Brain microvascular endothelial cell (primary cell): ENCODE measurements at places on chromosomes 11 and 22.
A peak's percentile ranks its signal among the peaks of the same experiment; 100 is the strongest.

GRCh38 chr11:31199378-31199777, 170.2 kb downstream of the DCDC1 start:
- DNase-seq, result no peak

DNA sequence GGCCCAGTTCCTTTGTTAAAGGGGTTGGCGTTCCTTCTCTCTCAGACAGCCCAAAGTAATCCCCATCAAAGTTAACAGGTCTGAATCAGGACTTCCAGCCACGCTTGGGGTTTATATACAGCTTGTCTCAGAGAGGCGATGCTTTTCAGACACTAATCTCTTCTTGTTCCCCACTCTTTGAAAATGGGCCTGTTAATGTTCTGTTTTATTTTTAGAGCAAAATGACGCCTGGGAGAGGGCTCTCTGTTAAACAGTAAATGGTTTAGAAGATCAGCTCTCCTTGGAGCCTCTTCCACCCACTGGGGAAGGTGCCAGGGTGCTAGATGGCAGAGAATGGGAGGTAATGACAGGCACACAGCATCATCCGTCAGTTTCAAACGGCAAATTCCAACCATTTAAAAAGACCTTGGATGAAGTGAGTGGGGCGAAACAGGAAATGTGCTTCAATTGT, 235.9 kb upstream of the NARS2 start:
- DNase-seq, result no peak

- no peak for DNase-seq
Observed at GRCh38 chr22:37472418-37473006, 13.7 kb downstream of the MFNG start.

GRCh38 chr11:70090961-70091381, 12.9 kb downstream of the ANO1 start:
- no peak for DNase-seq

DNA sequence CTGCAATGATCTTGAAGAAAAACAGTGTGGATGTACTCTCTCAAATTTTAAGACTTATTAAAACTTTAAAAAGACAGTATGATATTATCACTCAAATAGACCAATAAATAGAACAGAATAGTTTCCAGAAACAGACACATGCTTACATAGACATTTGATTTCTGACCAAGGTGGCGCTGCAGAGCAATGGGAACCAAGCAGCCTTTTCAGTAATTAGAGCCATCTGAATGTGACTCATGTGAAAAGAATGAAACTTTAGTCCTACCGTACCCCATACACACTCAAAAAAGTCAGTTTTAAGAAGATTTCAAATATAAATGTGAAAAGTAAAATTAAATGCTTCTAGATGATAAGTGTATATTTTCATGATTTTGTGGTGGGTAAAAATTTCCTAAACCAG, 74.2 kb upstream of the MS4A8 start:
- DNase-seq, result peak; percentile 70

GRCh38 chr22:25551396-25551795, 13.1 kb upstream of the GRK3 start:
- DNase-seq, result no peak

DNA sequence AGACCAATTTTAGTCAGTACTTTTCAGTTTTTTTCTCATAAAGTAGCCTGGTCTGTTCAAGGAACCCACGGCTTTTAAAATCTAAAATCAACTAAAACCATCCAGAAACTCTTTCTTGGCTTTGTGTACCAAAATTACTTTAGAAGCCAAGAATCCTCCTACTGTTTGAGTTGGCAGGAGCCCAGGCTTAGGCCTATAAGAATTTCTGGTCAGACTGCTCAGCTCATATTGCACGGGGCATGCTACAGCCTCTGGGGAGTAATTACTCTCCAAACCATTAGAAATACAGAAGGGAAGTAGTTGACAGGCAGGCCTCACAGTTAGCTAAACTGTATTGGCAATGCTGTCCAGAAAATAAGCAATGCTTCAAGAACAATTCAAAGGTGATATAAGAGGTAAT, 1862.9 kb upstream of the RAG2 start:
- peak; percentile 92 for DNase-seq

- no peak for DNase-seq
Observed at GRCh38 chr11:17778956-17779860, 44.6 kb downstream of the KCNC1 start.

- no peak for DNase-seq
Observed at GRCh38 chr11:28819741-28820140, 711.6 kb downstream of the METTL15 start.

DNA sequence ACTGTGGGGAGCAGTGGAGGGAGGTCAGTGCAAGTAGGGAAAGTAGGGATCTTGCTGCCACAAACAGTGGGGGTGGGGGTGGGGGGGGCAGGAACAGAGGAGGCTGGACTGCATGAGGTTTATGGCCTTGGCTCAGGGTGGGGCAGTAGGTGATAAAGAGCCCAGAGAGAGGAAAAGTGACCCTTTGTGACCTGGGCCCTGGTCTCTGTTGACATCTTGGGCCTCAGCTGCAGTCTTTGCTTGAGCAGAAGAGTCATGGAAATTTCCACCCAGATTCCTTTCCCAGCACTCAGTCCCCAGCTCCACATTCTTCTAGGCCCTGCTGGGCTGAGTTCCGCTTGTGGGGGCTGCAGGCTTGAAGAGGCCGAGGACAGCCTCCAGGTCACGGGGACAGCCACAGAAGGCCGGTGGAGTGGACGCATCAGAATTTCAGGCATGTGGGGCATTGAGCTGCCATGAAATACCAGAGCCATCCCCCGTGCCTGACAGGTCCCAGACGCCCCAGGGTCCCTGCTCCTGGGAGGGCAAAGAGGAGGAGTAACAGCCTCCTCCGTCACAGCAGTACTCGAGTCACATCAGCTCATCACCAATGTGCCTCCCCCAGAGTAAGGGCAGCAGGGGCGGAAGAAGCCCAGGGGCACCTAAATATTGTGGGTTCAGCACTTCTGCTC, 9.7 kb upstream of the MALAT1 start:
- peak; percentile 84 for DNase-seq

GRCh38 chr11:31649129-31649966, 139.8 kb downstream of the ELP4 start:
- no peak for DNase-seq

GRCh38 chr11:123362941-123363340, 67.1 kb upstream of the GRAMD1B start:
- no peak for DNase-seq

DNA sequence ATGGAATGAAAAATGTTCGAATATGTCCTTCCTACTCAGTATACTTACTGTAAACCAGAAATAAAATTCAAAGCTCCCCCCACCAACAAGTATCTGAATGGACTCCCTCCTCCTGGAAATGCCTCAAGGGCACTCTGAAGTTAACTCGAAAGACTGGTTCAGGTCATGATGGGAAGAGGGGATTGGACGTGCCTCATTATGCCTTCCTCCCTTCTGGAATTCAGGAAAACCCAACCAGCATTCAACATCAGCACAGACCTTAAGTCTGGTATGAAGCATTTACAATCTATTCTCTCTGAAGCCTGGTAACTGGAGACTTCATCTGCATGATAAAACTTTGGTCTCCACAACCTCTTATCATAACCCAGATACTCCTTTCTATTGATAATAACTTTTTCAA, 428.3 kb upstream of the RAG2 start:
- DNase-seq, result no peak

GRCh38 chr11:113814181-113814580, 34.6 kb downstream of the CLDN25 start:
- no peak for DNase-seq

- peak; percentile 49 for DNase-seq
Observed at GRCh38 chr11:116986521-116987105, 111.6 kb downstream of the SIK3 start.

- DNase-seq, result peak; percentile 77
Observed at GRCh38 chr22:21942407-21943343, 10.0 kb downstream of the PPM1F start.

GRCh38 chr11:44408711-44409470, 99.0 kb upstream of the ALX4 start:
- DNase-seq, result no peak

- no peak for DNase-seq
Observed at GRCh38 chr22:37080838-37081237, 28.7 kb downstream of the TMPRSS6 start.

DNA sequence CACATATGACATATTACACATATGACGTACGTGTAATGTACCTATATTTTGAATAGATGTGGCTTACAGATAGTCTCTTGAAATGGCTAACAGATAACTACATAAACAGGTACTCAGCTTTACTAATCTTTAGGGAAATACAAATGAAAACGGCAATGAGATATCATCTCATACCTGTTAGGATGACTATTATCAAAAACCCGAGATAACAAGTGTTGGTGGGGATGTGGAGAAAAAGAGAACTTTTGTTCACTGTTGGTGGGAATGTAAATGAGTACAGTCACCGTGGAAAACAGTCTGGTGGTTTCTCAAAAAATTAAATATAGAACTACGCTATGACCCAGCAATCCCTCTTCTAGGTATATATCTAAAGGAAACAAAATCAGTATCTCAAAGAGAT, 247.6 kb downstream of the ETS1 start:
- DNase-seq, result no peak

- DNase-seq, result no peak
Observed at GRCh38 chr11:119284344-119285157, 32.4 kb downstream of the MCAM start.

- no peak for DNase-seq
Observed at GRCh38 chr22:49266561-49267519, 560.8 kb downstream of the BRD1 start.

DNA sequence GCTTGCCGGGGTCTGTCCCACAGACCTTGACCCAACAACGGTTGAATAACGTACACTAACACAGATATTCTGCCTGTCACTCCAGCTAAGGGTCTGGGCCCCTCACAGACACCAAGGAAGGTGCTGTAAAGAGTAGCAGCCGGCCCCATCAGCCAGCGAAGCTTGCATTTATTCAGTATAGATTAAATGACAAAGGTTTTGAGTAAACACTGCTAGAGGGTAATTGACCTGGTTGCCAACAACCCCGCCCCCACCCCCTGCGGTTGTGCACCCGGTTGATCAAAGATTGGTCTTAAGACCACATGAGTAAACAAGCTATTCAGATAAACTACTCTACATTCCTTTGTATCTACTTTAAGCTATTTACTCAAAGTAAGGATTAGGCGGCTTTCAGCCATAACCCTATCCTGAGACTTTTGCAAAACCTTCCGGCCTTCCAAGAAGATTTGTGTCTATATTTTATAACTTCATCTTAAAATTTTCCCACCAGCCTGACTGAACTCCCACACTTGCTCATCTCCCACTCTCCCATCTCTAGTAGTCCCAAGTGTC, 4.8 kb upstream of the CKAP5 start:
- DNase-seq, result no peak

DNA sequence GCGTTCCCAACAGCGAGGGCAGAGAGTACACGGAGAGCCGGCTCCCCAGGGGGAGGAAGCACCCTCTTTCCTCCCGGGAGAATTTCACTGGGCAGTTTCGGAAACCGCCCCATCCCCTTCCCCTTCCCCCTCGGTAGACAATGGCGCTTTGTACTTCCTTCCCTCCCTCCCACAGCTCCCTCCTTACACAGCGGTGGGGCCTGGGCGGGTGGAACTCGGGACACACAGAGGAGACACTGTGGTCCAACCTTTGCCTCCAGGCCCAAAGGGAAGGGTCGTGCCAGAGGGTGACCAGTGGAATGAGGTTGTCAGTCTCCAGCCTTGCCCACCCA, 4.3 kb downstream of the SMTN start:
- DNase-seq, result no peak

DNA sequence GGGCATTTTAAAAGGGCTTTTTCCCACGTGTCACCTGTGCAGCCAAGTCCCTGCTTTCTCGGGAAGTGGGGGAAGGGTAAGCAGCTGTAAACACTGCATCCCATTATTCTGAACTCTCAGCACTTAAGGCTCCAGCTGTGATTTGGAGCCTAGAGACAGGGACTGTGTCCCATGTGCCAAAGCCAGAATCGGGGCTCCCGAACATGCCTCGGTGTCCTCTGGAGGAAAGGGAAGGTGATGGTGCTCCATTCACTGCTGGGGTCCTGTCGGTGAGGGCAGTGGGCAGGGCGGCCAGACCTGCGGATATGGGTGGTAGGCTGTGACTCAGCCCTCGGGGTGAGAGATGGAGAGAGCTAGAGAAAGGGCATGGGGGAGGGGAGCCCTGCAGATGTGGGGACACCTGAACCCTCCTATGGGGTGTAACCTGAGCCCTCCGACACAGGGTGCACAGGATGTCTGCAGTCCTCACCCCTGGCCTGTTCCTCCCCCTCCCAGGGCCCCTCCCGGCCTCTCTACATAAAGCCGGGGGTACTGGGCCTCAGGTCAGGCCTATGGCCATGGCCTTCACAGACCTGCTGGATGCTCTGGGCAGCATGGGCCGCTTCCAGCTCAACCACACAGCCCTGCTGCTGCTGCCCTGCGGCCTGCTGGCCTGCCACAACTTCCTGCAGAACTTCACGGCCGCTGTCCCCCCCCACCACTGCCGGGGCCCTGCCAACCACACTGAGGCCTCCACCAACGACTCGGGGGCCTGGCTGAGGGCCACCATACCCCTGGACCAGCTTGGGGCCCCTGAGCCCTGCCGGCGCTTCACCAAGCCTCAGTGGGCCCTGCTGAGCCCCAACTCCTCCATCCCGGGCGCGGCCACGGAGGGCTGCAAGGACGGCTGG, 31.8 kb downstream of the CAPN1 start:
- no peak for DNase-seq

DNA sequence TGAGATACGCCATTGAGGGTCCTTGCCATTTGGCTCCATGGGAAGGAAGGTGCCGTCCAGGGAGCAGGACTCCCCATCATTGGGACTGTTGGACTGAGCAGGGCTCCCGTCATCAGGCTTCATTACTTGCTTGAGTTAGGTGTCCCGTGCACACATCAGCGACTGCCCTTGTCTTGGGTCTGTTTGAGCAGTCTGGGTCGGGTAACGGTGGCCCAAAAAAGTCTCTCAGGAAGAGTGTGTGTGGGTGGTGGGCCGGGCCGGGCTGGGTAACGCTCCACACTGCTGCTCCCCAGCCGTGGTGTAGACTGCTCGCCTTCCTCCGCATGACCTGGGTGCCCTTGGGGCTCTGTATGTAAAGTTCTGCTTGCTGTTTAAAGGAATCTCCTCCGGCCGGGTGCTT, 293.5 kb downstream of the TBC1D22A start:
- DNase-seq, result no peak

DNA sequence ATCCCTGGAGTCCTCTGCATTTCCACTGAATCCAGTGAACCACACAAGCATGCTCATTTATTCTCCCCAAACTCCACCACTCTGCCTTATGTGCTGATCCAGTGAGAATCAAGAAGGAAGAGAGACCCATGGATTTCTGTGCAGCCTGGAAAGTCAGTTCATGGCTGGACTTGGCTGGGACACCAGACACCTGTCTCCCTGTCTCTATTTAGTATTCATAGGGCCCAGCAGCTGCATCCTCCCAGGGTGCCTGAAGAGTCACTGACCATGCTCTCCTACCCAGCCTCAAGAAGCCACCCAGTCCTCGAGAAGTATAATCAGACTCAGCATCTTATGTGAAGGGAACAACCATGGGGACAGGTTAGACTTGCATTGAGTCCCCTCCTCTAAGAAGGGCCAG, 83.2 kb downstream of the ZNF280B start:
- no peak for DNase-seq
